Effector memory CD8-positive, alpha-beta T cell (primary cell): ENCODE measurements at places on chromosomes 7 and 10.

DNA sequence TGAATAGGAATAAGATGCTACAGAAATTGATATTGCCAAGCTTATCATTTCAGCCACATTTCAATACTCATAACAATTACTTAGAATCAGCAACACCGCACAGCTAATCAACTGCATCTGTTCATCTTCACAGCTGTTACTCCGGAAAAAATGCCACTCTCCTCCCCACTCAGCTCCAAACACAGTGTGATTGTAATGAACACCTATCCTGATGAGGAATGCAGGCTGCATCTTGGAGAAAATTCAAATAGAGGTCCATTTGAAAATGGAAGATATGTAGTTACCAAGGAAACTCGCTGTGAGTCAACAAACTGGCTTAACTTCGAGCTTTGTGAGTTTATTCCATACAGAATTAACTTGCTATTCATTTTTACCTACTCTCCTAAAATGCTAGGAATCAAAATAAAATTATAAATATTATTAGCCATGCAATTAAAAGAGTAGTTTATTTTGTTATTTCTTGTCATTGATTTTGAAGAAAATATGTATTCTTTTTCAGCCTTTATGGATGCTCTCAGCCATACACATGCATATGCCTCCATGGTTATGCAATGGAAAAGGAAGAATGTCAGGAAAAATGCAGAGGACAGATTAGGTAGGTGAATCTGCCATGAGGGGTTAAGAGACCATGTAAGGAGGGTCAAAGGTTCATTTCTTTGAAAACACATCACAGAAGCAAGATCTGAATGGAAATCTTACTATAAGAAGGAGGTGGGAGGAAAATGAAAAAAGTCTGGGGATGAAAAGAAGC, 267.2 kb downstream of the POM121L12 start:
- DNase-seq, result no peak

GRCh38 chr10:133465191-133465949, 11.6 kb downstream of the SCART1 start:
- no peak for DNase-seq

DNA sequence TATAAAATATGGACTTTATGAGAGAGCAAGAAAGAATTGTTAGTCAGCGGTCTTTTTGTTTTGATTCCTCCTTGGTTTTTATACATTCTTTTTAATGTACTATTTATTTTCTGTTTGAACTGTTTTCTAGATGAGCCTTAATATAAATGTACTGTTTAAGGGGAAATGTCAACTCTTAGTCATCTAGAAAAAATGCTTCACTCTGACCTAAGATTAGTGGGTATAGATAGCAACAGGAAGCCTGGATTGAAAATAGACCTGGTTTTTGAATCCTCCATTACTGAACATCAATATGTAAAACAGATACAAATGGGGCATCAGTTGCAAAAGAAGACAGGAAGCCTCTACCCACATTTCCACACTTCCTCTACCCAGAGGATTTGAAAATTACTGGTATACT, 87.8 kb downstream of the CHRM2 start:
- no peak for DNase-seq

- no peak for DNase-seq
Measured at GRCh38 chr10:47310090-47310505, 10.1 kb downstream of the GDF10 start.

DNA sequence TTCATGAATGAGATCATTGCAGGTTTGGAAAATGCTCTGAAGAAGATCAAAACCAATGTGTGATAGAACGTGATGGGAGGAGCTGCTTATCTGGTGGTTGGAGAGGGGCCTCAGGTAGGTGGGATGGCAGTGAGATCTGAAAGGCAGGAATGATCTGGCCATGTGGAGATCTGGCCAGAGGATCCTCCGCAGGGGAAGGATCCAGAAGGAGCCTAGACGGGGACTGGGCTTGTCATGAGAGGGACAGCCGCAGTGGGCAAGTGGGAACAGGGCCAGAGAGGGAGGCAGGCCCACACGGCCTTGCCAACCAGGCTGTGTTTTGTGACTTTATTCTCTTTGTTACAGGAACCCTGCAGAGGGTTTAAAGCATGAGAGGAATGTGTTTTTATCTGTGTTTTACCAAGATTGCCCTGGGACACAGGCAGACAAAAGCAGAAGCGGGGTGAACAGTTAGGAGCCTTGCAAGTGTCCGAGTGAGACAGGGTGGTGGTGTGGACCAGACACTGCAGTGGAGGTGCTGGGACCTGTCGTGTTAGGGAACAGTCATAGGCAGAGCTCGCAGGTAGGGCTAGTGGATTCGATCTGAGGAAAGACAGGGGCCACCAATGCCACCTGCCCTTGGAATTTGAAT, 66.6 kb downstream of the TLL2 start:
- no peak for DNase-seq
